ENCODE measurements at places on chromosomes 5 and 9.
A peak's percentile ranks its signal among the peaks of the same experiment; 100 is the strongest.

GRCh38 chr5:177198738-177199137 is 65.2 kb downstream of the NSD1 start:
- DNase-seq, result no peak

DNA sequence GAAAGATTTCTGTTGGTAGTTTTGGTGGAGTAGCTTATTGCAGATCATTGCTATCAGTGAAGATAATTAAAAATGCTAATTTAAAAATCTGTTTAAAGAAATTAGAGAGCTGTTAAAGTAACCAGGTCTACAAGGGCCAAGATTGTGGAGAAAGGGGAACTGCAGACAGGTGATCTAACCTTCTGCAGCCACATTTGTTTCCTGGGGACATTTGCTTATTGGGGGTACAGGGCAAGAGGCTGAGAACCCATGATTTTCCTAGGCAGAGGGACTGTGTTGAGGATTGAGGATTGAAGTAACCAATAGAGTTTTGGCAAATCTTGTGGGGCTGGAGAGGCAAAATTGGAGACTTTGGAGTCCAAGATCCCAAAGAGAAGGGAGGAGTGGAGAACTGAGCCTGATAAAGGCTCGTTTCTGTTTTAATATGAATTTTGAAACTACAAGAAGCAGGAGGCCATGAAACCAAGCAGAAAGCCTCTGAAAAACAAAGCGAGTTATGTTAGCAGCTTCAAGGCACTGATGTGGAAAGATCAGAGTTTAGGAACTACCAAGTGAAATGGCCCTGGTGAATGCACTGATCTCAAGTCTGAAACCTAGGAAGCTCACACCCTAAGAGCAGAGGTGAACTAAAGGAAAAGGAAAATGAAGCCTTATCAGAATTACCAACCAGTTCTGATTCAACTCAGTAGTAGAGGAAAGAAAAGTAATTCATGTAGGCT is 219.8 kb upstream of the C9orf72 start:
- DNase-seq, result no peak

DNA sequence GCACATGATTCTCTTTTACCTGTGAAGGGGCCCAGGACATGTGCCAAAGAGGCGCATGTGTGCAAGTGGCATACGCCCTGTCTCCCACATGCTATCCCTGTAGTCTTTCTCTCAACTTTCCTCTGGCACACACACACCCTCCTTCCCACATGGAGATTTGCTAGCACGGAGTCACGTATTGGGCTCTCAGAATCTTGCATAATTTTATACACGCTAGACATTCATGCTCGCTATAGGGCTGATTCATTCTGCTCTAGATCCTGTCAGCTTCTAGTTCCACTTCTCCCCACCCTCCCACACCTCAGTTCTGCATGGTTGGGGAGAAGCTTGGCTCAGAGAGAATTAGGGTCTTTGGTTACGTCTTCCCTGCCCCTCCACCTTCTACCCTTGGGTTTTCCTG is 72.8 kb downstream of the CD180 start:
- no peak for DNase-seq

- peak; percentile 39 for DNase-seq
These were observed 18.3 kb upstream of the NEK6 start for GRCh38 chr9:124239249-124240073.

DNA sequence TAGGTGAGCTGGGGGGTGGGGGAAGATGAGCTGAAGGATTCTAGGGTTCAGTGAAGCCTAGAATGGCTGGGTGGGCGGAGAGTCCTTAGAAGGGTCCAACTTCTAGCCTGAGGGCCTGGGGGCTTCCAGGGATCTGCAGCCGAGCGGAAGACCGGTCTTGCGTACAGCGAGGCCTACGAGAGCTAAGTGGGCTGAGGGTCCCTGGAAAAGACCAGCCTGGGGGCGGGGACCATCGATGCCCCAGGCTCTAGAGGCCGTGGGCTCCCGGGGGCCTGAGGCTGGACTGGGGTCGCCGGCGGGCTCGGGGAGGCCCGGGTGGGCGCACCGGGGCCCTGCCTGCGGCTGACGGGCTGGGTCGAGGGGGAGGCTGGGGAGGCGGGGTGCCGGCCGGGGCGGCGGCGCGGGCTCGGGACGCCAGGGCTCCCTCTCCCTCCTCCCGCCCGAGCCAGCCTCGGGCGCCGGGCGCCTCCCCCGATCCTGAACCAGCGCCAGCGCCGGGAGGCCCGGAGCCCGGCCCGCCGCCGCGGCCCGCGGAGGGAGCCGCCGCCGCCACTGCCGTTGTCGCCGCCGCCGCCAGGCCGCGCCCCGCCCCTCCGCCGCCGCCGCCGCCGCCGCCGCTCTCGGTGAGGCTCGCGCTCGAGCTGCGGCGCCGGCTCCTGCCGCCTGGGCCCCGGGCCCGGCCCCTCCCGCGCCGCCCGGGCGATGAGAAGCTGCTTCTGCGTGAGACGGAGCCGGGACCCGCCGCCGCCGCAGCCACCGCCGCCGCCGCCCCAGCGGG is at the start of gene MVB12B:
Gene MVB12B (plus strand): TSS at position 602 of the 778 bp plus-strand sequence. CDS start 101 bp downstream, at position 703.
- DNase-seq, result peak; percentile 67

GRCh38 chr9:85688361-85688760 is 53.4 kb downstream of the AGTPBP1 start:
- no peak for DNase-seq

DNA sequence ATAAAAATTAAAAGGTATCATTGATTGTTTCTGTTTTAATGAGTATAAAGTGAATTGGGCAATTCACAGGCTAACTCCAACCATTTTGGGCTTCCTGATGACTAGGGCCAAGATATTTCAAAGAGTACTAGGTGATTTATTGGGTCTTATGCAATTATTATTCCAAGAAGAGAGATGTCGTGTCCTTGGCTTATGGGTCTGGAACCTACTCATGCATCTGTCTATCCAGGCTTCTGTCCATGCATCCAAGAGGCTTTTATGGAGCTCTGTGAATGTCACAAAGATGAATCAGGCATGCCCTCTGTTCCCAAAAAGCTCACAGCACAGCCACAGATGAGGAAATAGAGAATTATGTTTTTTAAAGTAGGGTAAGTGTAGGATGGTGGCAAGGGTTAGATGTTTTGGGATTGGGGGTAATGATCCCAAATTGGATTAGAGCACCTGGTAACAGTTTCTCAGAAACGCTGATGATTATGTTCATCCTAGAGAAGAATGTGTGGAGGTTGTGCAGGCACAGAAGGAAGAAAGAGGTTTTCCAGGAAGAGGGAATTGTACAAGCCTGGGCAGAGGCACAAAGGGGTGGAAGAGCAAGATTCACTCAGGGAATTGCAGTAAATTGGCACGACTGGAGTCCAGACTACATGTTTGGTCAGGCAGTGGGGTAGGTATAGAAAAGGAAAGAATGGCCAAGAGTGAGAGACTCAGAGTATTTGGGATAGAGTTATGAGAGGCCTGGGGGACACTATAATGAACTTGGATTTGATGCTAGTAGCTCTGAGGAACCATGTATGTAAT is 83.0 kb upstream of the TNC start:
- no peak for DNase-seq

- DNase-seq, result no peak
These were observed 71.0 kb downstream of the LRRC70 start for GRCh38 chr5:62649476-62650113.

GRCh38 chr9:18275313-18275990 is 198.5 kb upstream of the ADAMTSL1 start:
- DNase-seq, result no peak

DNA sequence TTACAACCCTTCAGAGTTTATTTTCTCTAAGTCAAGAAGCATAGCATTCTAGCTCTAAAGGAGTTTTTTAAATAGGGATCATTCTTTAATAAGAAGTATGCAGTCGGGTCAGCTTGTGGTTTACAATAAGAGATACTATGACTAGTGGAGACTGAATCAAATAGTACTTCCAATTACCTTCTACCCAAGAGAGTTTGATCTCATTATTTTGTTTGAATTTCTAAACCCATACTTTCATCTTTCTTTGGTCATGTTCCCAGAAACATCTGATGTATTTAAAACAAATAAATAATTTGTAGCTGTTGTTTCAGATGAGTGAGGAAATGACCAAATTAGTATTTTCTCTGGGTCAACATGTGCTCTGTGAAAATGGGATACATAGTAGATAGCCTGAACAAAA is 160.2 kb upstream of the CDH6 start:
- no peak for DNase-seq

- DNase-seq, result no peak
These were observed 22.6 kb downstream of the CENPH start for GRCh38 chr5:69212022-69212421.

DNA sequence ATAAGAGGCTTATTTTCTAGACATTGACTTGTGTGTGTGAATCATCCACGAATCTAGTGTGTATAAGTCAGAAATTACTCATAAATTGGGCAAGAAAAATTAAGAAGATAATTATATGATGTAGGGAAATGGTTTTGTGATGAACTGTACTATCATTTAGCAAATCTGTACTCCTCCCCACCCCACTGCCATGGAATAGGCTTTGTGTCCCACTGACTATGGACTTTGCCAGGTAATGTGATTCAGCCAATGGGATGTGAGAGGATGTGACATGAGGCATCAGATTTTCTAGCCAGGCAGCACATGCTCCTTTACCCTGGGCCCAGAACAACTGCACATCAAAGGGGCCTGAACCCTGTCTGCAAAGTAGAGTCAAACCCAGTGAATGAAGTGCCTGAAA is 406.6 kb downstream of the CTNND2 start:
- DNase-seq, result no peak

DNA sequence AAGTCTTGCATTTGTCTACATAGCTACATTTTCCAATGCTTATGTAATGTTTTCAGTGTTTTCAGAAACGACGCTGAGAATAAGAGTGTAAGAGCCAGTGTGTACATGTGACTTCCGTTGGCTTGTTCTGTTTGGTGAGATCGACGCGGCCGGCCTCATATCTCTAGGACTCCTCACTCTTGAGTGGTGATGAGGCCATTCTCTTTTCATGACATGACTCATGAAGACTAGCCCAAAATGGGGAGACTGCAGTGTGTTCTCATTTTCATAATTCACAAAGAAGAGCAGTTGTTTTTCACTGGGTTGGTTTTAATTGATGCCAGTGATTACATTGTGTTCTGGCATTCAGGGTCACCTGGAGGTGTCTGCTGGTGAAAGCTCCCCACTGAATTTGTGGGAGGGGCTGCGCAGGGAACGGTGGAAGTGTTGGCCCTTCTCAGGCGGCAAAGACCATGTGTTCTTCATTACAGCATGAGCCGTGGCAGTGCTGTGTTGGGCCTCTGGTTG is 131.5 kb upstream of the OTULINL start:
- DNase-seq, result no peak

DNA sequence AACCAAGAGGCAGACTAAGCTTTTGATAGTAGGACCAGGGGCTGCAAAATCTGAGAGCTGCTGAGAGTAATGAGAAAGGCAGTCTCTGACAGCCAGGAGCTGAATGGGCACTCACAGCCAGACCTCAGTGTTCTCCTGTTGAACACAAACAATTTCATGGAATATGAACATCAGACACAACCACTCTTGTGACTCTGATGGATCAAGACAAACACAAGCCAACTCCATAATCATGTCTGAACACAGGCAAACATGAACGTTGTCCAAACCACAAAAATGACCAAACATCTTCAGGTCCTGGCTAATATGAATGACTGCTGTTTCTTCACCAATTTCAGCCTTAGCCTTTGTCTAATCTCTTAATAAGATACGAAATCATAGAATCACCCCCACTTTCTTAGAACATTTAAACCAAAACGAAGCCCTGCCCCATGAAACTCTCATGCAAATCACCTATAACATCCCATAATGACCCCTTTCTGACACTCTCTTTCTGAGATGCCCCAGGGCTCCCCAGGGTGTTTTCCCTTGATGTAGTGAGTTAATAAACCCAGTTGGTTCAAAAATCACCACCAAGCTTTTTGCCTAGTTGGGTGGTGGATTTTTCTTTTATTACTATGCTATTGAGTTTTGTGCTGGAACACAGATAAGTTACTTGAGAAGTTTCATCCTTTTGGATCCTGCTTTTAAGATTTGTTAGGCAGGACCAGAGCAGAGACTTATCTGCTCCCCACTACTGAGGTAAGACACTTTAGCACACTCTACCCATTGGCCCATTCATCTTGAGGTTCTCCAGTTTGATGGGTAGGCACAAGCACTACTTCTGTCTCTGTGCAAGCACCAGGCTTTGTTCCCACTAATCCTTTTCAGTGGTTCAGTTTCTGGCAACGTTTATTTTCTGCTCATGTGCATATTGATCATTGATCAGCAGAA is 5.9 kb upstream of the ERAP2 start:
- no peak for DNase-seq

DNA sequence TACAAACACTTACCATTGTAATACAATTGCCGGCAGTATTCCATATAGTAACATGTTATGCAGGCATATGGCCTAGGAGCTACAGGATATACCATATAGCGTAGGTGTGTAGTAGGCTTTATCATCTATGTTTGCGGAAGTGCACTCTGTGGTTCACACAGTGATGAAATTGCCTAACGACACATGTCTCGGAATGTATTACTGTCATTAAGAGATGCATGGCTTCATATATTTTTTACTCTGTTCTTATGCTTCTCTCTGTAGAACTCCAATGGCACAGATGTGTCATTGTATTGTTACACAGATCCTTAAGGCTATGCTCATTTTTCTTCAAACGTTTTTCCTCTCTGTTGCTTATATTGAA is 19.2 kb upstream of the ANKRD18A start:
- DNase-seq, result no peak

DNA sequence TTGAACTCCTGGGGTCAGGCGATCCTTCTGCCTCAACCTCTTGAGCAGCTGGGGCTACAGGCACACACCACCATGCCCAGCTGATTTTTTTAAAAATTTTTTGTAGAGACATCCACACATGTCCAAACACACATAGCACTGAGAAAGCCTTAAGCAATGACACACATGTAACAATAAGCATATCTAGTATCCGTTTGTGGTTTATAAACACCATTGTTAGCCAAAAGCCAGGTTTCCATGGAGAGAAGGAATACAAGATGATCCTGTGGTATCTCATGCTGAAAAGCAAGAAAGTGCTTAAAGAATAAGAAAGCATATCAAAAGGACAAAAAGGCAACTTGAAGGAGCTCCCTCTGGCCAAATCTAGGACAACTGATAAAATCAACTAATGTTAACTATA is 29.7 kb upstream of the SLC1A3 start:
- DNase-seq, result no peak

DNA sequence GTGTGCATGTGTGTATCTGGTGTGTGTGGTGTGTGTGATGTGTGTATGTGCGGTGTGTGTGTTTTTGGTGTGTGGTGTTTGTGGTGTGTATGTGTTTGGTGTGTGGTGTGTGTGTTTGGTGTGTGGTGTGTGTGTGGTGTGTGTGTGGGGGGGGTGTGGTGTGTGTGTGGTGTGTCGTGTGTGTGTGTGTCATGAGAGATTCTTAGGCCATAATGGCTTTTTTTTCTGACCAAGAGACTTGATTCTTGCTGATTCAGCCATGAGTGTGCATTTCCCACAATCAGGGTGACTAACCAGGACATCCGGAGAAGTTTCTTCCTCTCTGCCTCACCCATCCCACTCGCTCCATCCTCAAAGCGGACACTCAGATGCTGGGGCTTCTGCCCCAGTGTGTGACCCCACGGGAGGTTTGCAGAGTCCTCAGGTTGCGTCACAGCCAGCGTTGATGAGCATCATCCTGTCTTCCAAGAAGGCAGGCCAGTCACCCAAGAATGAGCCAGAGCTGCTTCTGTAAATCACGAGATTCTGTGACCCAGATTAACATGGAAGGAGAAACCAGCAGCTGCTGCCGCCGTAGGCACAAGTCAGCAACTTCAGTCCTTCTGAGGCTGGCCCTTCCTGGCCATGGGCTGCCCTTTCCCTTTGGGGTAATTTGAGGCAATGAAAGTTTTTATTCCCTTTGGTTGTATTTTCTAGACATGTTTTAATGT is 12.5 kb upstream of the CTSL start:
- peak; percentile 34 for DNase-seq
